ENCODE measurements at places on chromosomes 2 and 18.

DNA sequence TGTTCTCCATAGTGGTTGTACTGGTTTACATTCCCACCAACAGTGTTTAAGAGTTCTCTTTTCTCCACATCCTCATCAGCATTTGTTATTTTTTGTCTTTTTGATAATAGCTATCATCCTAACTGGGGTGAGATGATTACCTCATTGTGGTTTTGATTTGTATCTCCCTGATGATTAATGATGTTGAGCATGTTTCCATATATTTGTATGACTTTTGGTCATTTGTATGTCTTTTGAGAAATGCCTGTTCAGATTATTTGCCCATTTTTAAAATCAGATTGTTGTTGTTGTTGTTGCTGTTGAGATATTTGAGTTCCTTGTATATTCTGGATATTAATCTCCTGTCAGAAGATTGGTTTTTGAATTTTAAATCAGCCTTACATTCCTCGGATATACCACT, 147.5 kb downstream of the NCOA1 start:
- no peak for DNase-seq

DNA sequence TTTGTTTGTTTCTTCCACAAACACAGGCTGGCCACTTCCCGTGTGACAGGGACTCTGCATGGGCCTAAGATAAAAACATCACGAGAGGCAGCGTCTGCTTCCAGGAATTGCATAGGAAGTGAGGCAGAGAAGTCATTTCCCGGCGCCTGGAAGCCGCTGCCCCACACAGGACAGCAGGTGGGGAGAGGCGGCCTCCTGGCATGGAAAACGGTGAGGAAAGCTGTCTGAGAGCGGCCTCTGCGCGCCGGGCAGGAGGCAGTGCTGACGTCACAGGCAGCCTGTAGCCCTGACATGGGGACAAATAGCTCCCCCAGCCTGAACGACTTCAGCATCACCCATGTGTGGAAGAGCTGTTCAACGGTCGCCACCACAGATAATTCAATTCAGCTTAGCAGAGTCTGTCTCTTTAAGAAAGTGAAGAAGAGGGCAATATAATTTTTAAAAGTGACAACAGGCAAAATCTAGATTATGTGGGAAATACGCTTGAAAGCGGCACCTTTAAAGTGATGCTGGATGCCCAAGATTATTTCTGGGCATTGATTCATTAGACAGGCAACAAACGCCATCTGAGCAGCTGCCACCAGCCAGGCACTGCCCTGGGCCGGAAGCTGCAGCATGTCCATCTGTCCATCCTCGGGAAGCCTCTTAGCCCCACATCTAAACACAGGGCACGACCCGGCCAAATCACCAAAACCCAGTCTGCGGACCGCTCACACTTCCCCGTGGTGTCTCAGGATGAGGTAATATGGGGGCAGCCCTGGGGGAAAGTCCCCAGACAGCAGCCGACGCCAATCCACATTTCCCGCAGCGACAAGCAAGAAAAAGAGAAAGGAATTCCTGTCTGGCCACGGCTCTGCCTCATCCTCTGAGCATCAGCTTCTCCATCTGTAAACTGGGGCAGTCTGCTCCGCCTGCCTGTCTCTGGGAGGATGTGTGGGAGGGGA, 138.9 kb downstream of the PXDN start:
- DNase-seq = no peak

DNA sequence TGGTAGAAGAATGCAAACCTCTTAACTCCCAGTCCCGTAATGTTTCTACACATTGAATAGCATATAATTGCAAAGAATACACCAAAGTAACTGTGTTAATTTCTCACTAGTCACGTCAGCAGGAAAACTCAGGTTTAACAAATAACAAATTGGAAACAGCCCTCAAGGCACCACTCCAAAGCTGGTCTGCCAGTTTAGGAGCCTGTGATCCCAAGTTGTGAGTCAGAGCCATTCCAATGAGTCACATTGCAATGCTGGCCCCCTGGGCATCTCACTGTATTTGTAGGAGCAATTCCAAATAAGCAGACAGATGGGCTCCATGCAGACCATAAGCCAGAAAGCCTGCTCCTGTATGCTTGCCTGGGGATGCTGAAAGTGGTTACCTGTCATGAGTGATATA, 143.2 kb upstream of the SETBP1 start:
- DNase-seq = no peak

DNA sequence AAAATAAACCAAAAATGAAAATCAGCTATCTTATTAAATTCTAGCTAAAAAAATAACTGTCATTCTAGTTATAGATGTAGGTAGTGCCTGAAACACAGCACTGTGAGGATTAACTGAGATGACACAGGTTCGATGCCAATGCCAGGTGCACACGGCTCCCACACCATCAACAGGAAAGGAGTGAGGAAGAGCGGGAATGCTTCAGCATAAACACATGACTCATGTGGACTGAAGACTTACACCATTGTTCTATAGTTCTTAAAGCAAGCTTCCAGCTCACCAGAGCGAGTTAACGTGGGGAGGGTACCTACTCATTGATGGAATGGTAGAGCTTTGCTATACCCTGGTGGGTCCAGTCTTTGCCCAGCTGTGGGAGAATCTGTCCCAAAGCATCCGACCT, 76.7 kb downstream of the EMILIN2 start:
- no peak for DNase-seq

DNA sequence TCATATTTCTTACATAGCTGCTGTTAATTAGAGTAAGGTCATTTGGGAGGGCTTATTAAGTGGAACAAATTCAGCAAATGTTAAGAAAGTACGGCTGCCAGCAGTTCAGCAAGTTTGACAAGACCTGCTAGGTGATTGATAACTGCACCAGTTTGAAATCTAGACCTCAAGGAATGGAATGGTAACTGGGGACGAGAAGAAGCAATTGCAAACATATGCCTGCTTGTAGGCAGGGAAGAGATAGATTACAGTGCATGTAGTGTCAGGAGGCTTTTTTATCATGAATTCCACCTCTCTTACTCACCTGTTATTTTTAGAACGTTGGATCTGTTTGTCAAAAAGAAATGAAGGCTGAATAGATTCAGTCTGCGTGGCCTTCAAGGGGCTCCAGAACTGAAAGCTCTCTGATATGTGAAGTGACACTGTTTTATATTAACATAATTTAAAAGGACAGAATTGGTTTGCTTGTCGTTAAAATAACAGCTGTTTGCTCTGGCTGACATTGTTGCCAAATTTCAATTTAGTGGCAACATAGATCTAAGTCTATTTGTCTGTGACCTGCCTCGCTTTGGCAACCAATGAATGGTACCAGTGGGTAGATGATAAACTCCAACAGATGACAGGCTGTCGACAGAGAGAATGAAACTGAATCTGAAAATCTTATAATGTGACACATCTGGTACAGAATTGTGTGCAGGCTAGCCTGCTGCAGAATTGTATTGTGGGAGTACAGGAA, 199.3 kb downstream of the ZNF407 start:
- no peak for DNase-seq

DNA sequence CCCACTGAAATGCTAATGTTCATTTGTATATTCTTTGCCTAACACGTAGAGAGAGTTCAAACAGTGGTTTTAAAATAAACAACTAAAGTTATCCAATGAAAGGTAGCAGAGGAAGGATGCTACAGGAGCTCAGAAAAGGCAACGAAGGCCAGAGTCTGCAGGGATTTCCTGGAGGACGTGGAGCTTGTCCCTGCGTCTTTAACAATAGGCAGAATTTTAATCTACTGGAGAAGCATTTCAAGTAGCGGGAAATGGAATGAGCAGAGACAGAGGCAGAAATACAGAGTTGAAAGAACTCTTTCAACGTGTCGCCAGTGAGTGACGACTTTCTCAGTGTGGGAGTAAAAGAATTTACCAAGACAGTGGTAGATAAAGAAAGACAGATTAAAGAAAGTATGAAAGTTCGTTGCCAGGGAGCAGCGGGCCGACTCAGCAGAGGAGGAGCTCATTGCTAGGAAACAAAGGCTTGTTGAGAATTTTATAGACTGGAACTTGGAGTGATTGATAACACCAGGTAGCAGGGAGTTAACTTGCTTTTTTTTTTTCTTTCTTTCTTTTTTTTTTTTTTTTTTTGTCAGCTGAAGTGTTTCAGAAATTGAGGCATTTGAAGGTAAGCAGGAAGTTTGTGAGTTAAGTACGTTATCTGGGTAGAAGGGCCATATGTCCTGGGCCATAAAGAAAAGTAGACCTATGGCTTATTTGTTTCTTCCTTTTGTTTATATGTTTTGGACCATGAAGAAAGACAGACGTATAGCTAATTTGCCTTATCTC, 625 bp upstream of the NBAS start:
- DNase-seq = peak; percentile 37

DNA sequence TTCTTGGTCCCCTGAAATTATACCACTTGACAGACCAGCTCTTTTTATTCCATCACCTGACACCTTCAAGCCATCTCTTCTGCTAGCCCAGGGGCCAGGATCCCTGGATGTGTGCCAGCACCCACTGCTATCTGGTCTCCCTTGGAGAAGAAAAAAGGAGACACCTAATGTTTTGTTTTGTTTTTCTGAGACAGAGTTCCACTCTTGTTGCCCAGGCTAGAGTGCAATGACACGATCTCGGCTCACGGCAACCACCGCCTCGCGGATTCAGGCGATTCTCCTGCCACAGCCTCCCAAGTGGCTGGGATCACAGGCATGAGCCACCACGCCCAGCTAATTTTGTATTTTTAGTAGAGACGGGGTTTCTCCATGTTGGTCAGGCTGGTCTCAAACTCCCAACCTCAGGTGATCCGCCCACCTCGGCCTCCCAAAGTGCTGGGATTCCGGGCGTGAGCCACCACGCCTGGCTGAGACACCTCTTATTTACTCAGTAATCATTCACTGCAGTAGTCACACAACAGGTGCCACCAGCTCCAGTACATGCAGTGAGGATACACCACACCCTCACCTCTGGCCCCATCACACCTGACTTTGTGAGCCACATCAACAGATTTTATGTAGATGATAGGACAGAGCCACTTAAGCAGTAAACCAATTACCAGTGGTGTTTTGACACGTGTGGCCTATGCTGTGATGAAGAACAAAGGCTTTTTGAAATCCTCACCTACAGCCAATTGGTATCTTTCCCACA, 42.8 kb upstream of the PCBP1 start:
- DNase-seq = no peak

DNA sequence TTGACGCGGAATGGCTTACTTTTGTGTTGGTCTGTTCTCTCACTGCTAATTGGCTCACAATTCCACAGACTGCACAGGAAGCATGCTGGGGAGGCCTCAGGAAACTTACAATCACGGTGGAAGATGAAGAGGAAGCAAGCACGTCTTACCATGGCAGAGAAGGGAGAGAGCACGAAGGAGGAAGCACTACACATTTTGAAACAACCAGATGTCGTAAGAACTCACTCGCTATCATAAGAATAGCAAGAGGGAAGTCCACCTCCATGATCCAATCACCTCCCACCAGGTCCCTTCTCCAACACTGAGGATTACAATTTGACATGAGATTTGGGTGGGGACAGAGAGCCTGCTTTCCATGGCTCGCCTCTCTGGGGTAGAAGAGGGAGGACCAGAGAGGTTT, 106.2 kb downstream of the KCNF1 start:
- DNase-seq = no peak

- no peak for DNase-seq
Observed at GRCh38 chr2:234991793-234992192, 40.0 kb downstream of the SH3BP4 start.

DNA sequence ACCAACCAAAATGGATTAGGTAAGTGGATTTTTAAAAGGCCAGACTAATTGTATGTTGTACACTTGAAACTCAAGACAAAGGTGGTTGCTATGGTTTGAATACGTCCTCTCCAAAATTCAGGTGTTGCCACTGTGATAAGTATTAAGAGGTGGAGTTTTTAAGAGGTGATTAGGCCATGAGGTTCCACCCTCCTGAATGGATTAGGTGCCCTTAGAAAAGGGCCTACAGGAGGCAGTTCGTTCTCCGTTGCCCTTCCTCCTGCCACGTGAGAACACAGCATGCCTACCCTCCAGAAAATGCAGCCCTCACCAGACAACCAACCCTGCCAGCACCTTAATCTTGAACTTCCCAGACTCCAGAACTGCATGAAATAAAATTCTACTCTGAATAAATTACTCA, 51.2 kb downstream of the CHMP3 start:
- no peak for DNase-seq

GRCh38 chr2:85705680-85706039, 11.5 kb downstream of the GNLY start:
- DNase-seq = no peak
